GM10248 (cell line): ENCODE measurements at places on chromosomes 16 and 17.

- no peak for DNase-seq
Measured at GRCh38 chr16:6189216-6189615, 1091.6 kb upstream of the EEF2KMT start.

- DNase-seq, result no peak
Measured at GRCh38 chr17:42566215-42566882, 551 bp upstream of the MLX start.

GRCh38 chr17:36859706-36860105 lies 77.6 kb upstream of the LHX1 start:
- DNase-seq, result no peak

GRCh38 chr17:43882761-43883415 lies 24.4 kb downstream of the MPP2 start:
- DNase-seq, result no peak

GRCh38 chr17:81513753-81514488 lies 1.3 kb upstream of the ACTG1 start:
- DNase-seq, result no peak

DNA sequence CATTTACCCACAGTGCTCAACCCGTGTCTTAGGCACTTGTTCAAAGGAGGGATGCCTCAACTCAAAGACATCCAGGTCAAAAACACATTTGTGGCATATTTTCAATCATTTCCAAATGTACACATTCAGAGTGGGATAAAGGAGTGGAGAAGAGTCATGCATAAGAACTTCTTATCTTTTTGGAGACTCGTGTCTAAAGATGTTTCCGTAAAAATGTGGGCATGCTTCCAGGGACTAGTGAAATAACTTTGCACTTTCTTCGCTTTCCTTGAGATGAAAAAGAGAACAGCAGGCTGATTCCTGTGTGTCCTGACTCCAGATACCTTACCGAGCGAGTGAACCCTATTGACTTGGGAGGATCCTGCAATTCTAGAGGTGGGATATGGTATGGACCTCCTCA lies 256.6 kb upstream of the KCNJ16 start:
- DNase-seq, result no peak

DNA sequence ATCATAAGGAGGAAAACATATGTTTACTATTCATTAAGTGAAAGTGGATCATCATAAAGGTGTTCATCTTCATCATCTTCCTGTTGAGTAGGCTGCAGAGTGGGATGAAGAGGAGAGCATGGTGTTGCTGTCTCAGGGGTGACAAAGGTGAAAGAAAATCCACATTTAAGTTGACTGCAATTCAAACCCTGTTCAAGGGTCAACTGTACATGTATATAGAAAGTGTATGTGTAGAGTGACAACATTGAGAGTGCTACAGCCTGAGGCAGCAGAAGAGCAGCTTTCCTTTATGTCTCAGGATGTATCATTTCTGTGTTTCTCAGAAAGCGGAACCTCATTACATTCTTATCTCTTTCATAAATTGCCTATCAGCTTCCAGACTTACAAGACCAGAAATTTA lies 17.2 kb downstream of the ORC6 start:
- no peak for DNase-seq

- DNase-seq, result no peak
Measured at GRCh38 chr17:17216776-17217175, 10.6 kb upstream of the PLD6 start.

- DNase-seq, result no peak
Measured at GRCh38 chr16:12583237-12583897, 220.3 kb downstream of the CPPED1 start.

DNA sequence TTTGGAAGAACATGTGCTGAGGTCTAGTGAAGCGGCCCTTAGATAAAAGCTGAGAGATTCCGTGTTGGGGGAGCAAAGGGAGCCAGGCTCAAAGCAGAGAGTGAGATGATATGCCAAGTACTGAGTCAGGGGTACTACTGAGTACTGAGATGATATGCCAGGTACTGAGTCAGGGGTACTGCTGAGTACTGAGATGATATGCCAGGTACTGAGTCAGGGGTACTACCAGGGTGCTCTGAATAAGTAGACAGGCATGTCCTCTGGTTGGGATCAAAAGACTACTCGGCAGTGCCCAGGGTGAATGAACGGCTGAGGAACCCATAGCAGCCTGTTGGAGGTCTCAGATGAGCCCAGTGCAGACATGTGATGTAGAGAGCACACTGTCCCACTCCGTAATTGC lies 239.0 kb downstream of the SOX9 start:
- no peak for DNase-seq

- no peak for DNase-seq
Measured at GRCh38 chr16:88584676-88585075, 14.5 kb downstream of the ZC3H18 start.

DNA sequence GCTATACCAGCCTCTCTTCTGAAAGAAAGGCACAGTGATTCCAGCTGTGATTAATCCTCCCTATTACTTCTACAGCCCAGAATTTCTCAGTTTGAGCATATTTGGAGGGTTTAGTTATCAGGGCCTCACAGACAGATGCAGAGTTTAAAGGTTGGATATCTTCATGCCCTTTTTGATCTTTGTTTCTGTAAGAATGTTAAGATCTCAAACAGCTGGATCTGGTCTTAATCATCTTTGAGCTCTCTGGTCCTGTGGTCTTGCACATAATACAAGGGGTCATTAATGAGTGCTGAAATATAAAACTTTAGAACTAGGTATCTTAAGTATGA lies 9.1 kb upstream of the ARL2BP start:
- no peak for DNase-seq

DNA sequence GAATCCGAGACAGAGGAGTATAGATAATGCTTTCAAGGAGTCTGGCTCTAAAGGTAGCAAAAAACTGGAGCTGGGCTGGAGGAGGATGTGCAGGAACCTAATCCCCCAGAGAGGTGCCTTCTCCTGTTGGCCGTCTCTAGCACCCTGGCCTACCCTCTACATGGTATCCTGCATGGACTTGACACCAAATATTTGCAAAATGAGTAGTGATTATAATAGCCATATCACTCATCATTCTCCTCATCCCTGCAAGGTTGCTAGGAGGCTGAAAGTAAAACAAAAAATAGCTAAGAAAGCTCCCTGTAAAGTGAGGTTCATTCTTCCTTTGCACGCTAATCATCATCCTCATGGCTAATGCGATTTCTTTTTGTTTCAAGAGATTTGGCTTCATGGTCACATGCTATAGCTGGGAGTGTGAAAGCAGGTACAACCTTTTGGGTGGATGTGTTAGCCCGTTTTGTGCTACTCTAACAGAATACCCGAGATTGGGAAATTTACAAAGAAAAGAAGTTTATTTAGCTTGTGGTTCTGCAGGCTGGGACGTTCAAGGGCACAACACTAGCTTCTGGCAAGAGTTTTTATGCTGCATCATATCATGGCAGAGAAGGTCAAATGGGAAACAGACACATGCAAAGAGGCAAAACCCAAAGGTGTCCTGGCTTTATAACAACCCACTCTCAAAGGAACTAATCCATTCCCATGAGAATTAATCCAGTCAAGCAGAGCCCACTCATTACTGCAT lies 27.1 kb upstream of the CIITA start:
- no peak for DNase-seq

DNA sequence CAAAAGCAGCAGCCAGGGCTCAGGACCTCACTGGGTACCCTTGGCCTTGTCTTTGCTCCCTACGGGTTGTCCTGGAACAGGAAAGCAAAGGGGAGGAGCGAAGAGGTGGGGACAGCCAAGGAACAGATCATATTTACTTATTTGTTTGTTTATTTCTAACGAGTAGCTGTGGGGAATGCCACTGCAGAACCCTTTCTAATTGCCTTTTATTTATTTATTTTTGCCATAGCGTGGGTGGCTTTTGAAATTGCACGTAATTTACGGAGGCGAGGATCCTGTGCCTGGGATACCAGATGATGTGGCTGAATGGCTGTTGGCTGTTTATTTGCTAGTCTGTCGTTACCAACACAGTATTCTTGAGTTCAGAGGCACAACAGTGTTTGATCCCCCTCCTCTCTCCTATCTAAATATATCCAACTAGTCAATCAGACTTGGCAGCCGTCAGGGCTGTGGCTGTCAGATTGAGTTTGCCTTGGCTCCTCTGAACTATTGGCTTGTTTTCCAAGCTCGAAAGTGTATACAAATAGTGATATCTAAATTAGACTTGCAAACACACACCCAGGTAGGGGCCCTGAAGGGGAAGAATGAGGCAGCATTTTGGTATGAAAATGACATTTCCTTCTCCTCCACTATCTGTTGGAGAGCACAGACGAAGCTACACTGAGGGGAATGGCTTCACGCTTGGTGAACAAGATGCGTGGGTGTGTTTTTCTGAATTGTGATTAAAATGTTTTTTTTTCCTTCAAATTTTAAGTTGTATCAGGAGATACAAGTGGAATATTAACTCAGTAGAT lies 110.4 kb downstream of the MSI2 start:
- no peak for DNase-seq

DNA sequence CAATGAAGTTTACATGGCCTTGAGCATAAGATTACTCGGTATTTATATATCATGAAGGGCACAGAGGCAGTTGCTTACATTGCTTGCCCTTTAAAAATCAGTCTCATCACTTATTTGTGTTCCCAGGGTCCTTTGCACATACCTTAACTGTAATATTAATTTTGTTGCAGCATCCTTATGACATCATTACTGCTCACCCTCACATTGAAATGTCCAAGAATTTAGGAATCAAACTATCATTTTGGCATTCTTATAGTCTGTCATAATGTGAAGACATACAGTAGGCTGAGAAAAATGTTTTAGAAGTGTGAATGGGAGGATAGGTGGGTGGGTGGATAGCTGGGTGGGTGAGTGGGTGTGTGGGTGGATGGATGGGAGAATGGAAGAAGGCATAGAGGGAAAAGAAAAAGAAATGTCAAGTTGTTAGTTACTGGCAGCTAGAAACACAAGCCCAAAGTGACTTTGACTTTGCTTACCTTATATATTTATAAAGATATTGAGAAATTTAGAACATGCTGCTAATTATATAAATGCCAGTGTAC lies 17.8 kb downstream of the ADAMTS18 start:
- DNase-seq, result no peak

GRCh38 chr16:4869147-4869805 lies 22.0 kb downstream of the UBN1 start:
- DNase-seq, result no peak

- peak; percentile 75 for DNase-seq
Measured at GRCh38 chr17:77374170-77374936, 233.6 kb downstream of the SEC14L1 start.

GRCh38 chr17:4545217-4545951 lies 9.8 kb downstream of the MYBBP1A start:
- DNase-seq, result no peak

DNA sequence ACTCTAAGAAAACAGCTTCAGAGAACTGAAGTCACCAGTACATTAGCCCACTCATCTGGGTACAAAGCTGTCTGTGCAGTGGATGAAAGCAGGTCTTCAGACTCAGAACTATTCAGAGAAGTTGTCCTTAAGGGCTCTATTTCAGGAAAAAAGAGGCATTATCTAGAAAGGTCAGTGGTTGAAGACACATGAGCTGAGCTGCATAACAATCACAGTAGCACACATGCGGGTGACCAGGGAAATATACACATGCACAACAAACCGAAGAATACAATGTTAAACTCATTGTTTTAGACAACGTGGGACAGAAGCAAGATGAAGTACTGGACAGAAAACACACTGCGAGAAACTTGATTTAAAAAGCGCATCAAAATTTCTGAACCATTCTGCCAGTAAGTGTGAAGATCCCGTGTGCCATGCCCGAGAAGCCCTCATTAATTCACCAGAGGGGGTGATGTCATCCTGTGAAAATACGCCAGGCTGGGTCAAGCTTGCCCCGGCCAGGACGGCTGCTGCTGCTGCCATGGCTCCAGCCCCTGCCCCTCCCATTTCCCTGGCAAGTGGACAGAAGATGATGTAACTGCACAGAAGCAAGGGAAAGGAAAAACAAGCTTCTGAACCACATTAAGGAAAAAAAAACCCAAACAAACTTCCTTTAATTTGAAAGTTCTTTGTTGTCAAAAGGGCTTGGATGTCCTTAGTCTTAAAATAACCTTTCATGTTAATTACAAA lies 10.1 kb downstream of the DYNC1LI2 start:
- DNase-seq, result no peak

DNA sequence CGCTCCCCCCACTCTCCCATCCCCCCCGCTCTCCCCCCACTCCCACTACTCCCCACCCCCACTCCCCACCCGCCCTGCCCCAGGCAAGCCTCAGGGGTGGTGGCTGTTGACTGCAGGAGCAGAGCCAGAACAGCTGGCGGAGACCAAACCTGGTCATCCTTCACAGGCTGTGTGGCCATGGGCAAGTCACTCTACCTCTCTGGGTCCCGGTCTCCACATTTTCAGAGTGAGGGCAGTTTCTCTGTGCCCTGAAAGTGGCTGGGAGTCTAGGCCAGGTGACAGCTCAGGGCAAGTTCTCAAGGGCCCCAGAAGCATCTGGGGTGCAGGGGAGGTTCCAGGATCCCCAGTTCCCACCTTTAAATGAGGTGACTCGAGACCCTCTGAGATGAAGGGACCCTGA lies 15.1 kb upstream of the BAHCC1 start:
- no peak for DNase-seq

DNA sequence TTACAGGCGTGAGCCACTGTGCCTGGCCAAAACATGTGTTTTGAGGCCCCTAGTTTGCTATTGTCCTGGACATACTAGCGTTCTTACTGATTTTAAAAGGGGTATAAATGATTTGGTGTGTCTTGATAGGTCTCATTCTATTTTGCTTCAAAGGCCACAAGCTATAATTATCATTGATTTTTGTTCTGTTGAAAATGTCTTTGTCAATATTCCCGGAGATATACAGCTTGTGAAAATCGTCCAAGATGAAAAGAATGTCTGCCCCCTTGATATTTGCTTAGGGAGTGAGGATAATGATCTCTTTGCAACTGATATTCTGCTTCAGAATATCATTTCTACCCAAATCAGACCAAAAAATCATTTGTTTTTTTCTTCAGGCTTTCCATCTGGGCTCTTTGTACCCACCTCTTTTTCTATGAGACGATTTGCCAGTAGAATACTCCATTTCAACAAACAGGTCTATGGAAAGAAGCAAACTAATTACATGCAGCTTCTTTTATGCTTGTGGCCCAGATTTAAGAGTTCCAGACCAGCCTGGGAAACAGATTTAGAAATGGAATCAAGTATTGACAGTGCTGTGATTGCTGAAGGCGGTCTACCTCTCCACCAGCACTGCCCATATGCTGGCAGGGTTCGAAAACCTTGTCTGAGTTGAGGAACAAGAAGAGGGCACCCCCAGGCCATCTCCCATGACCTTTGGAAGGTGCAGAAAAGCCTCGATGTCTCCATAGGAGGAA lies 14.1 kb upstream of the ST6GALNAC1 start:
- DNase-seq, result no peak

GRCh38 chr17:46078675-46079074 lies 79.6 kb downstream of the STH start:
- no peak for DNase-seq

DNA sequence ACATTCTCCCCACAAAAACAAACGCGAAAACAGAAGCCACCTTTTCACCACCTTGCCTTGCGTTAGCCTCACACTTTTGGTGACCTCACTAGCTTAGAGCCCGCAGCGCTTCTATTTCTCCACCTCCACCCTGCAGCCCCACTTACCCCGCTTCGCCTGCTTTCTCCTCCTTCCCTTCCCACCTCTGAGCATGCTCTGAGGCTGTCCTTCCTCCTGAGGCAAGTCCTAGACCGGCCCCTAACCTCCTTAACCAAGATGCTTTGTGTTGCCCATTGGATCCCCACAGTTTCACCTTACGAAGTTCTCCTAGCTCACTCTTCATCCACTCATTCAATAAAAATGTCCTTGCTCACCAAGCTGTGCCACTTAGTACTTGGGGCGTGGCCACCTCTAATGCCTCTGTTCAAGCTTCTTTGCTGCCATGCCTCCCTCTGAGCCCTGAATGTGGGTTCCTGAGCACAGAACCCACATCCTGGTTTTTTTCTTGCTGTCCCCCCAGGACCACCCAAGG lies 1.3 kb downstream of the GNGT2 start:
- DNase-seq, result no peak
